ENCODE measurements at places on chromosomes 11 and 22.

- DNase-seq, result no peak
Measured at GRCh38 chr11:67996622-67997474, 7.0 kb downstream of the UNC93B1 start.

- no peak for DNase-seq
Measured at GRCh38 chr11:110337570-110338193, 41.3 kb upstream of the RDX start.

- no peak for DNase-seq
Measured at GRCh38 chr11:94199136-94200130, 70.8 kb downstream of the PANX1 start.

DNA sequence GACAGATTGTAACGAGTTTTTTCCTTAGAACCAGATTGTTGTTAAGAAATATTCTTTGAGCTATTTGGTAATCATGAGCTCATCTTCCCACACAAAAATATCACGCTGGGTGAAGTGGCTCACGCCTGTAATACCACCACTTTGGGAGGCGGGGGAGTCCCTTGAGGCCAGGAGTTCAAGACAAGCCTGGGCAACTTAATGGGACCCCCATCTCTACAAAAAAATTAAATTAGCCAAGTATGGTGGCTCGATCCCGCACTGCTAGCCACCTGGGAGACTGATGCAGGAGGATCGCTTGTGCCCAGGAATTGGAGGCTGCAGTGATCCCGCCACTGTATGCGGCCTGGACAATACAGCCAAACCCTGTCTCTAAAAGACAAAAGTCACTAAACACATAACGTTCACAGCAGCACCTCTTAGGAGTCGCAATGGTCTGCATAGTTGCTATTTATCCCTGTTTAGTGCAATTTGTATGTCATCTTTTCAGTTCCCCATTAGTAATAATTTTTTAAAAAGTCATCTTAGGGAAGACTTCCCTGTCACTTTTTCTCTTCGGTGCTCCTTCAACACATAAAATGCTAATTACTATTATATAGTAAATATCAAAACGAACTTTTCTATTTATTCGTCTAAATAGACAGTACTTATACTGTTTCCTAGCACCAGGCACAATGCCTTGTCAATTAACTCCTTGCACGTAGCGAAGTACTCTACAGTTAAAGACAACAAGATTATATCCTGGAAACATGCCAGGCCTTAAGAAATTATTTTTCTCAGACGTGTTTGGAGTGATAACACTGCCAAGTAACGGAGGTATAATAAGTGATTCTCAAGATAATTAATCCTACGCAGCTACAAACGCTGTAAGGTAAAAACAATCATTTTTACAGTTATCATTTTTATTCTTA lies 1.1 kb downstream of the ST13 start:
- DNase-seq, result no peak

DNA sequence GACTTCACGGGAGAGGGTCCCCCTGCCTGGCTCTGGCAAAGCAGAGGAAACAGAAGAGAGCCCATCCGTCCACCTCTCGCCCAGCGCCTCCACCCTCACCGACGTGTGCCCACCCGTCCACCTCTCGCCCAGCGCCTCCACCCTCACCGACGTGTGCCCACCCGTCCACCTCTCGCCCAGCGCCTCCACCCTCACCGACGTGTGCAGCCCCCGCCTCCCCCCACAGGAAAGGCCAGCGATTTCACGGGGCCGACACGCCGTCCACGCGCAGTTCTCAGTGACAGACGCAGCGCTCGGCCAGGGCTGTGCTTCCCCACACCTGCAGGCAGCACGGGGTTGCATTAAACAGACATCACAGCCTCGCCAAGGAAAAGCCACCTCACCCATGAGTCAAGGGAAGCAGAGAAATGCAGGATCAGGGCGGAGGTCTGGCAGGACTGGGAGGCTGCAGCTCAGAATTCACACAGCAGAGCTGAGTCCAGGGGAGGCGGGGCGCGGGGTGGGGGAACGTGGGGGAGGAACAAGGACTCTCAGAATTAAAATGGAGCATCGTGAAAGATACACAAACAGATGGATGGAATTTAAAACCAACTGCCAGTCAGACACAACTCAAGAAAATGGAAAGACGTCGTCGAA lies 377.7 kb downstream of the BRD1 start:
- DNase-seq, result no peak

DNA sequence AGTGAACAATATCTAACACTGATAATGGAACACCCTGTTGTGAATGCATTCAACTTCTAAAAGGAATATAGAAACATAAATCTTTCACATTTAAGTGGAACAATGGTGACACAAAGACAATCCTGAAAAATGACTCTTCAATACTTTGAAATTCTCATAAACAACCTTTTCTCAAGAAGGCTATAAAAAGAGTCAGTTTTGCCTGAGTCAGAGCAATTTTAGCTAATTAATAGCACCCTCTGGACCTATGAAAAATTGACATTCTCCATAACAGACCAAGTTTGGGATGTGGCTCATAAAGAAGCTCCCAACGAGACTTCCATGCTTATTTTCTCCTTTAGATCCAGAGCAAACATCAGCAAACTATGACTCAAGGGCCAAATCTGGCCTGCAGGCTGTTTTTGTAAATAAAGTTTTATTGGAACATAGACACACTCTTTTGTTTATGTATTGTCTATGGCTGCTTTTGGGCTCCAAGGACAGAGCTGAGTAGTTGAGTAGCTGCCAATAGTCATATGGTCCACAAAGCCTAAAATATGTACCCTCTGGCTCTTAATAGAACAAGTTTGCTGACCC lies 108.0 kb downstream of the MAML2 start:
- no peak for DNase-seq

DNA sequence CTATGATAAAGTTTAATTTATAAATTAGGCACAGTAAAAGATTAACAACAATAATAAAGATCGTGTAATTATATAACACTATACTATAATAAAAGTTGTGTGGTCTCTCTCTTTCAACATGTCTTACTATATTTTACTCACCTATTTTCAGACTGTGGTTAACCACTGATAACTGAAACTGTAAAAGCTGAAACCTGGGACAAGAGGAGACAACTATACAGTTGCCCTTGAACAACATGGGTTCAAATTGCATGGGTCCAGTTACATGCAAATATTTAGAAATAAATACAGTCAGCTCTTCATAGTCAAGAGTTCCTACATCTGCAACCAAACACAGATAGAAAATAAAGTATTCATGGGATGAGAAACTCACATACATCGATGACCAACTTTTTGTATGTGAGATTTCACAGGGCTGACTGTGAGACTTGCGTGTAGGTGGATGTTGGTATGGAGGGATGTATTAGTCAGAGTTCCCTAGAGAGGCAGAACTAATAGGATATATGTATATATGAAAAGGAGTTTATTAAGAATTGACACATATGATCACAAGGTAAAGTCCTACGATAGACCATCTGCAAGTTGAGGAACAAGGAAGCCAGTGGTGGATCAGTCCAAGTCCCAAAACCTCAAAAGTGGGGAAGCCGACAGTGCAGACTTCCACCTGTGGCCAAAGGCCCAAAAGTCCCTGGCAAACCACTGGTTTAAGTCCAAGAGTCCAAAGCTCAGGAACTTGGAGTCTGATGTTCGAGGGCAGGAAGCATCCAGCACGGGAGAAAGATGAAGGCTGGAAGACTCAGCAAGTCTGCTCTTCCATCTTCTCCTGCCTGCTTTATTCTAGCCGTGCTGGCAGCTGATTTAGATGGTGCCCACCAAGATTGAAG lies 359.5 kb downstream of the INSC start:
- DNase-seq, result no peak

DNA sequence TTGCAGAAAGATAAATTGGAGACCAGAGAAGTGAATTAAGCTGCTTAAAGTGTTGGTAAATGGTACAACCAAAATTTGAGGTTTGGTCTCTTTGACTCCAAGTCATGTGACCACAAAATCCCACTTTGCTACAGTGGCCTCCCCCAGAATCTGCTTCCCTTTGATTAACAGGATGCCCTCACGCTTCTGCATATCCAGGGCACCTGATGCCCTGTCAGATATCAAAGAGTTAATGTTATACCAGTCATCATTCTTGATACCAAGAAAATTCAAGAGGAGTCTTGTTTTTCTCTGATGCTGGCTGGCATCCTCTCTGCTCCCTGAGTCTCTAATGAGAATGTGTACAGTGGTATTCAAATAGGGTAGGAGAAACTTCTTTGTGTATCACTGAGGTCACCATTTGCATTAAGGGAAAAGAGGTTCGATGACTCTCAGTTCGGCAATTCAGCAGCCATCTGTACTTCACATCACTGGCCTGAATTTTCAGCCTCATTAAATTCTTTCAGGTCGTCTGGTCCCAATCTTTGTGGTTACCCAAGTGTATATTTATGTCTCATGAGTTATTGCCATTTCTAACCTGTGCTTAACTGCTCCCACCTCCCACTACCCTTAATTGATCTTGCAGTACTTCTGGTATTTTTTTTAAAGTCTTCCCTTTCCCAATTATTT lies 73.9 kb downstream of the BDNF start:
- DNase-seq, result no peak

DNA sequence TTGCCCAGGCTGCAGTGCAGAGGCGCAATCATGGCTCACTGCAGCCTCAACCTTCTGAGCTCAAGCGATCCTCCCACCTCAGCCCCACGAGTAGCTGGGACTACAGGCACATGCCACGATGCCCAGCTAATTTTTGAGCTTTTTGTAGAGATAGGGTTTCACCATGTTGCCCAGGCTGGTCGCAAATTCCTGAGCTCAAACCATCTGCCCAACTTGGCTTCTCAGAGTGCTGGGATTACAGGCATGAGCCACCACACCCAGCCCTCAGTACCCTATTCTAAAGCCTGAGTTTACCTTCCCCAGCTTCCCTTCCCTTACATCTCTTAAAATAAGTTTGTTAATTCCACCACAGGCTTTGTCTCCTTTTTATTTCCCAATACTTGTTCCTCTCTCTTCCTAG lies 59.1 kb downstream of the AMBRA1 start:
- DNase-seq, result no peak

- DNase-seq, result no peak
Measured at GRCh38 chr22:45934659-45935341, 42.2 kb downstream of the WNT7B start.

GRCh38 chr22:35740616-35741015 lies 22.9 kb downstream of the APOL5 start:
- no peak for DNase-seq

DNA sequence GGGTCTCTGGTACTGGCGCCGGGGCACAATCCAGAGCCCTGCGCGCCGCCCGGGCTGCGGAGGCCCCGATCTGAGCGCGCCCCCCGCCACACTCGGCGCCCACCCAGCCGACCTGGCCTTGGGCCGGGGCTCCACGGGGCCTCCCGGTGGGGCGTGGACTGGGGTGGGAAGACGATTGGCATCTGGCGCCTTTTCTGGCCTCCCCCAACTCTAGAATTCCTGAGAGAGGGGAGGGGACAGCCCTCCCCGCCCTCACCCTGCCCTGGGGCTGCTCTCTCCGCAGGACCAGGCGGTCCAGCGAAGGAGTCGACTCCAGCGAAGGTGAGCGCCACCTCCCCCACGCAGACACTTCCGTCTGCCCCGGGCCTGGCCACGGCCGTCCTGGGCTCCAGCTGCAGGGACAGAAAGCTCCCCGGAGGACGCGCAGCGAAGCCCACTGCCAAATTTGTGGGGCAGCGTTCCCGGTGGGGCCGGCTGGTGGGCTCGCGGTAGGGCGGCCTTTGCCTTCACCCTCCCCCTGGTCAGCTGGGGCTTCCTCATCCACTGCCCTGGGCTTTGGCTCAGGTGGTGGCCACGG lies 593 bp downstream of the SSH3 start:
- no peak for DNase-seq

GRCh38 chr22:17047656-17048055 lies 37.1 kb upstream of the IL17RA start:
- DNase-seq, result no peak

GRCh38 chr22:37225481-37225880 lies 13.2 kb upstream of the SSTR3 start:
- DNase-seq, result no peak

GRCh38 chr11:75931124-75931523 lies 116.1 kb downstream of the UVRAG start:
- DNase-seq, result no peak

DNA sequence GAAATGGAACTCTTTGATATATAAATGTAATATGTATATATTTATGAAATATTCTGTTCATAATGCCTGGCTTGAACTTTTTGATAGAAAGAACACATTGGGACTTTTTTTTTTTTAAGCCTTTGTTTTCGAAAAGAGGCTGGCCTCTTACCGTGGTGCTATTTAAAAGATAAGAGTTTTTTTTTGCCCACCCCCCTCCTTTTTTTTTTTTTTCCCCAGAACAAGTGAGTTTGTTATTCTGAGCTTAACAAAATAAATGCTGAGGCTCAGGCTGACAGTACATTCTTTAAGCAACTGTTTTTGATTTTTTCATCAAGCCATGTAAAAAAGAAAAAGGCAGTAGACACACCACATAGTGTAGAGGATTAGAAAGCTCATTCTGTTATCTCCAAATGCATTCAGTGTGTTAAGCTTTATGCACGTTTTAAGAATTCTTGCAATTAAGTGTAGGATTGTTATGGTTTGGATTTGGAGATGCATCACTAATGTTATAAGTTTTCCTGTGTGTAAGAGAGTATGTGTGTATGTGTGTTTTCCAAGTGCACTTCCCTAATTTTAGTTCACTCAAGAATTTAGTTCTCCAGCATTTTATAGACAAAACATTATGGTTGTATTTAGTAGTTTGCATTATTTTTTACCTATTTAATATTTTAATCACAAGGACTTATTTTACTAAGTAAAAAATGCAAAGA lies 12.0 kb downstream of the PDHX start:
- no peak for DNase-seq

- DNase-seq, result no peak
Measured at GRCh38 chr11:79253280-79253679, 187.6 kb downstream of the TENM4 start.

- no peak for DNase-seq
Measured at GRCh38 chr11:67268081-67268961, 2.0 kb downstream of the GRK2 start.

GRCh38 chr22:31776231-31776630 lies 22.4 kb downstream of the DEPDC5 start:
- DNase-seq, result no peak

DNA sequence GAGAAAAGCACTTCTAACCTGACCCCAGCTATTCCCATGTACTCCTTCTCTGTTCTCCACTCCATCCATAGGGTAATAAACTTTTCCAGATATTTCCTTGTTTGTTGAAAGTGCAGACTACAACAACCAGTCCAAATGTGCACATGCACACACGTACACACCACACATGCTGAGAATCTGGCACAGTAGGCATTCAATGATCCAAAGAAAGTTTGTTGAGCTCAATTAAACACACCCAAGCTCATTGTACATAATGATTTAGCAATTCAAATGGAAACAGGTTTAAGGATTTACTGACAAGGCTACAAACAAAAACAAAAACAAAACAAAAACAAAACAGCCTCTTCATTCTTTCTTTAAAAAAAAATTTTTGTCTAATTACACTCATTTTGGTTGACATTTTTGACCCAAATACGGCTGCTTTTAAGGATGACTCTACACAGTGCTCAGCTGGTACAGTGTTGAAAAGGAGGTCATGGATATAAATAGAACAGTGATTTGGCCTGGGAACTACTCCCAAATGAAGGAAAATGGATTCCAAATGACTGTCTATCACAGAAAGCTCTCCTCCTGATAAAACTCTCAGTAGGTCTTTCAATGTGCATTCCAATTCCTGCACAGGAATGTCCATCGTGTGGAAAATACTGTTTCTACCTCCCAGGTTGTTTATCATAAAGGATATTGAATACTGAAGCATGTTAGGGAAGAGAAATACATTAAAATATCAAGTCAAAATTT lies 232.2 kb downstream of the GUCY1A2 start:
- no peak for DNase-seq

Measured in stimulated activated CD4-positive, alpha-beta T cell treated with anti-CD3 and anti-CD28 coated beads, Interleukin-1b, Interleukin-23, amount 100 ng/mL, for 1 hour (primary cell).